ENCODE measurements at places on chromosomes 3 and 15.

DNA sequence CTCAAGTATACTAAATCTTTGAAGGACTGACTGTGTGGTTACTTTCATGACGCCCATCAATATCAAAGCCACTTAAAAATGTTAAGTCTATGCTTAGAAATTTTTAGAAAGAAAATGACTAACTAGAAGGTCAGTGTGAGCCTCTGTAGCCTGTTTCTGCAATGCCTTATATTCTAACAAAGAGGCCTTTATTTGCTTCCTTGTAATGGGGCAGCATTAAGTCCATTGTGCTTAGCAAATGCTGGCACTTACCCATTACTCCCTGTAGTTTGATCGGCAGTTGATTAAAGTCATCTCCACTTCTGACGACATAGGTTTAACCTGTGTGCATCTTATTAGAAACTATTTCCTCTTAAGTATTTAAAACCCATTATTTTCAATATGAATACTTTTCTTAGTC, 91.6 kb upstream of the FAM98B start:
- no peak for DNase-seq

DNA sequence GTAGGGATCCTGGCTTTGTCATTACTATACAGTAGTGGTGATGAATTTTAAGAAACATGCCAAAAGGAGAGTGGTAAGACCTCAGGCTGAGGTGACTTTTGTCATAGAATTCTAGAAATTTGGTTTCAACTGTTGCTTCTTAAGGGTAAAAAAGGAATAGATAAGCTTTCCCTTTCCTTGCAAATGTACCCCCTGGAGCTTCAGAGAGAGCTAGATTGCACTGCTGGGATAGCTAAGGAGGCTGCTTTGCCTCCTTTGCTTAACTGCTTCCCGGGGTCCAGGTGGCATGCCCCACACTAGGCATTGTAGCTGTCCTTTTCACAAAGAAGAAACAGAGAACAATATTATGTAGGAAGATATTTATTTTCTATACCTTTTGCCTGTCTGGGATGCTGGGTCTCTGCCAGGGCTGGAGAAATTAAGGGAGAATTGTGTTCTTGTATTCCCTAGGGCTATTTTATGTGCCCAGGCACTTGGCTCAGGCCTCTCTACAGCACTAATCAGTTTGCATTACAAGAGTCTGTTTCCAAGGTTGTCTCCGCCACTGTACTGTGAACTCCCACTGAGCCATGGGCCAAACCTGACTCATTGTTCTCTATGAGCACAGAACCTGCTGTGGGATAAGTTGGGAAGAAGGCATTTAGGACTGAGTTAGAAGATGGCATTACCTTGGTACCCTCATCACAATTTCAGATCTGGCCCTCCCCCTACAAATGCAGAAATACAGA, 460.0 kb downstream of the PDCD6IP start:
- DNase-seq = no peak

- no peak for DNase-seq
These were observed 309.0 kb downstream of the GBE1 start for GRCh38 chr3:81452418-81452817.

DNA sequence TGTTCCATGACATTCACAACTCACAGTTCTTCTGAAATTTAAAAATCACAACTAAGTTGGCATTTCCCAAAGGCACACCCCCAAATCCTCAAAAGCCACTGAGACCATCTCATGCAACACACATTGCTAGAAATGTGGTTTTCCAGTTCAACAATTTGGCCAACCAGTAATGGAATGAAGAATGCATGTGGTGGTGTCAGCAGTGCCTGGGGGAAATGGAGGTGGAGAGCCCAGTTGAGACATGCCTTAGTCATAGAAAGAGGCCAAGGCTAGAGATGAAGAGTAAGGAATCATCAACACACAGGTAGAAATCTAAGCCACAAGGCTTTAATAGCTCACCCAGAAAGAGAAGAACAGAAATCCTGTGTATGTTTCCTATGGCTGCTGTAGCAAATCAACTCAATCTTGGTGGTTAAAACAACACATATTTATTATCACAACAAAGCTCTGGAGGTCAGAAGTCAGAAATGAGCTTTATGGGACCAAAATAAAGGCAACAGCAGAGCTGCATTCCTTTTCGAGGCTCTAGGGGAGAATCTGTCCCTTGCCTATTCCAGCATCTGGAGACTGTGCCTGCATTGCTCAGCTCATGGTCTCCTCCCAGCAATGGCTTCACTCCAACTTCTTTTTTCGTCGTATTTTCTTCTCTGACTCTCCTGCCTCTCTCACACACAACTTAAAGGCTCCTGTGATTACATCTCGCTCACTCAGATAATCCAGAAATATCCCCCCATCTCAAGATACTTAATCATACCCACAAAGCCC, 54.0 kb downstream of the SNTN start:
- no peak for DNase-seq

- no peak for DNase-seq
These were observed 110.3 kb upstream of the ICE2 start for GRCh38 chr15:60589253-60589652.

DNA sequence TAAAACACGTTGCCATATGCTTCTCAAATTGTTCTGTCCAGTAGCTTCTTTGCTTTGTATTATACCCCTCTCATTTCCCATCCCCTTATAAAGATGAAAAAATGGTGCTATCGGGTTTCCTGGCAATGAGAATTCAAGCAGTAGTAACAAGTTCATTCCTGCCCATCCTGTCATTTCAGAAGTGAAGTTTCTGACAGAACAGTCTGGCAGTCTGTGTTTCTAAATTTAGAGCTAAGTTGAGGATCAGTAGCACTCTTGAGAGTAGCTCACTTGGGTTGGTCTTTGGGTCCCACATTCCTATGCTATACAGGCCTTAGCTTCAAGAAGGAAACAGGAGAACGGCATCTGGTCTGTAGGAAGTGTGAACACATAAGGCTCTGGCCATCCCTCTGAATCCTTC, 134.6 kb downstream of the GHSR start:
- no peak for DNase-seq

DNA sequence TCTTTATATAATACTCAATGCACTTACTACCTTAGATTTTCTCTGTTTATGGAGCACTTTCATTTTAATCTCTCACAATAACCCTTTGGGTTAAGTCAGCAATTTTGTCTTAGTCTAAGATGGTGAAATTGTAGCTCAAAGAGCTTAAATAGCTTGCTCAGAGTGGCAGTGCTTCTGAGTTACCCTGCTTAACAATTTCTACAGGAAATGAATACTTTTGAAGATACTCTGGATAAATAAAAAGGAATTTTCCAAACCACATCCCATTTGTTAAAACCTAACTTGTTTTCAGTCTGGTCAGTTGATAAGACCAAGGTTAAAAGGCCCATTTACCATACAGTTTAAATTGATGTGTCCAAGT, 37.2 kb downstream of the HMG20A start:
- no peak for DNase-seq

DNA sequence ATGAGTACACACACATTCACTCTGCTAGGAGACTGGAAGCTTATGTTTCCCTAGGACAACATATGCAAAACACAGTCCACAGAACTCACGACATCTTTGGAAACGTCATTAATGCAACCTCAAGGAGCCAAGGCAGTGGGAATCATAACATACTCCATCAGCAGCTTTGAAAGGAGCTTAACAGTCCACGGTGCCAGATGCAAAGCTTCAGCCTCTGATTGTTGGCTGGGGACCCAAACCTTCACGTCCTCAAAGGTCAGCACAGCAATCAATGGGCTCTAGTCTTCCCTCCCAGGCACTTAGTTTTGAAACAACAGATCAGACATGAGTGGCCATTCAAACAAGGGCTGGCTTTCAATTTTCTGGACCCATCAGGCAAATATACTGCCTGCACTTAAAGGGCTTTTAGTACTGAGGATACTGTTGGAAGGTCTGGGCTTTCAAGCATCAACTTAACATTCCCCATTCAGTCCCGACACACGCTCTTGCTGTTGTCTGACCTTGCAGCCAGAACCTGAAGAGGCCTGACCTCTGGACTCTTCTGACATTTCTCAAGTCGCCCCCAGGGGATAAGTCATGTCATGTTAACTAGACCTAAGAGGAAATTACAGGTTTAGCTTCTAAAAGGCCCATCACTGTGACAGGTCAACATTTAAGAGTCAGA, 223.0 kb downstream of the PDZRN3 start:
- no peak for DNase-seq

GRCh38 chr3:105606016-105606415, 239.3 kb downstream of the ALCAM start:
- no peak for DNase-seq

GRCh38 chr3:46380471-46381221, 9.9 kb downstream of the CCR5 start:
- DNase-seq = no peak

GRCh38 chr15:89197503-89197971, 23.8 kb downstream of the RLBP1 start:
- DNase-seq = no peak

All from stimulated activated CD8-positive, alpha-beta memory T cell treated with anti-CD3 and anti-CD28 coated beads, Interleukin-4, amount 100 ng/mL, for 1 hour (primary cell).